ENCODE measurements at places on chromosomes 16 and 17.

DNA sequence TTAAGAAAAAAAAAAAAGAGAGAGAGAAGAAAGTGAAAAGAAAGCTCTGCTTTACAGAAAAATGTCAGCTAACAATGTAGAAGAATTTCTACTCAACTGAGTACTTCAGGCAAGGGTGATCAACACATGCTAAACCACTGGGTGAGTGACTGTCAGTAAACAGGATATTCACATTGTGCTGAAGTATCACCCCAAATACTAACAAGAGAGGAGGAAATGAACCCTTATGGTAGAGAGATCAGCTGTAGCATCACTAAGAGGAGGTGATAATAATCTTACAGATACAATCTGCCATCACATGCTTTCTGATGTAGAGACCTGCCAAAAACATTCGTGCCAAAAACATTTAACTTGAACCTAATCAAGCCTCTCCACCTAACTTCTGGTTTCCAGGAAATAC lies 30.7 kb upstream of the ICAM2 start:
- no peak for DNase-seq

- DNase-seq: peak; percentile 29
These were observed 6.6 kb downstream of the WFIKKN2 start for GRCh38 chr17:50841949-50842354.

DNA sequence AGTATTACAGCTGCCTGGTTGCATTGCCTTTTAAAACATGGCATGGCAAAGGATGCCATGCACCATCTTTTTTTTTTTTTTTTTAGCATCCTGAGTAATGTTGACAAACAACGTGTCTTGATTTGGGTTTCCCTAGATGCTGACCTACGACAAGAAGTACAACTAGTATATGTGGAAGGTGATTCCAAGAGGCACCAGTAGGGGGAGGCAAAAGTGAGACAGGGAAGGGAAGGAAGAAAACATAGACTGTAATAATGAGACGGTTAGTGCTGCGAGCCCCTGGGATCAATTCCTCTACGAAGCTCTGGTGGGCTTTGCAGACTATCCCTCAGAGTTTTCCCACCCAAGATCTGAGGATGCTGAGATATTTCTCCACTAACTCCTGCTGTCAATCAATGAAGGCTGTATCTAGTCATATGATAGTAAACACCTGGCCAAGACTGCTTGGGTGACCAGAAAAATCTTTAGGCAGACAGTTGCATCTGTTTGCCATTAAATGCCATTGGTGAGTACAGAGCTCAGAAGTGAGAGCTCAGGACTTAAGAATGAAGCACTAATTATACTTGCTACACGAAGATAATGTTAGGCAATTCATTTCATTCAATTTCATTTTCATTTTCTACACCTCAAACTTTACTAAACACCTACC lies 458.6 kb upstream of the GOT2 start:
- DNase-seq: no peak

DNA sequence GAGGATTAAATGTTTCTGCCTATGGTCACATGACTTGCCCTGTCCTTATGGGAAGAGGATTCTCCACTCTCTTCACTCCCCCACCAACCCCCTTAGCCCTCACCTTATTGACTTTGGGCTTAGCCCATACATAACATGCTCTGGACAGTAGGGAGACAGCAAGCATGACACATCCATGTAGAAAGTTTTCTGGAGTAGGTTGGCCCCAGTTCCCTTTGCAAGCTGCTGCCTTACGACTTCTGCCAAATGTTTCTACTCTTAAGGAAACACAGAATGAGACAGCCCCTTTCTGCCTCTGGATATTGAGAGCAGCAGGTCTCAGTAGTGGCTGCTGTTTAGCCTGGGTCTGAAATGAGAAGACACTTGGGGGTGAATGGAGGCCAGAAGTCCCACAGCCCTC lies 282.2 kb downstream of the MAP2K6 start:
- no peak for DNase-seq

GRCh38 chr17:55527540-55528118 lies 16.4 kb upstream of the SMIM36 start:
- DNase-seq: no peak

DNA sequence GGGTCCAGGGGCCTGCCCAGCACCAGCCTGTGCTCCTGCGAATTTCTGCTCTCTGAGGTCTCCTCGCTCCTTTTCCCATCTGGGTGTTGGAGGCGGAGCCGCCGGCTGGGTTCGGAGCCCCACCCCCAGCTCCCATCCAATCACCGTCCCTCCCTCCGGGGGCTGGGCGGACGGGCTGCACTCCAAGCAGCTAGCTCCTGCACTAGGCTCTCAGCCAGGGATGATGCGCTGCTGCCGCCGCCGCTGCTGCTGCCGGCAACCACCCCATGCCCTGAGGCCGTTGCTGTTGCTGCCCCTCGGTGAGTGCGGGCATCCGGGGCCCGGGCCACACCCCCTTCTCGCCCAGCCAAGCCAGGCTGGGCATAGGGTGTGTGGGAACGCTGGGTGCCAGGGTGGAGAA lies at the start of gene NRN1L:
NRN1L (plus strand) TSS at position 202 of the 400 bp plus-strand sequence; CDS start at position 221, 19 bp downstream.
- DNase-seq: no peak

DNA sequence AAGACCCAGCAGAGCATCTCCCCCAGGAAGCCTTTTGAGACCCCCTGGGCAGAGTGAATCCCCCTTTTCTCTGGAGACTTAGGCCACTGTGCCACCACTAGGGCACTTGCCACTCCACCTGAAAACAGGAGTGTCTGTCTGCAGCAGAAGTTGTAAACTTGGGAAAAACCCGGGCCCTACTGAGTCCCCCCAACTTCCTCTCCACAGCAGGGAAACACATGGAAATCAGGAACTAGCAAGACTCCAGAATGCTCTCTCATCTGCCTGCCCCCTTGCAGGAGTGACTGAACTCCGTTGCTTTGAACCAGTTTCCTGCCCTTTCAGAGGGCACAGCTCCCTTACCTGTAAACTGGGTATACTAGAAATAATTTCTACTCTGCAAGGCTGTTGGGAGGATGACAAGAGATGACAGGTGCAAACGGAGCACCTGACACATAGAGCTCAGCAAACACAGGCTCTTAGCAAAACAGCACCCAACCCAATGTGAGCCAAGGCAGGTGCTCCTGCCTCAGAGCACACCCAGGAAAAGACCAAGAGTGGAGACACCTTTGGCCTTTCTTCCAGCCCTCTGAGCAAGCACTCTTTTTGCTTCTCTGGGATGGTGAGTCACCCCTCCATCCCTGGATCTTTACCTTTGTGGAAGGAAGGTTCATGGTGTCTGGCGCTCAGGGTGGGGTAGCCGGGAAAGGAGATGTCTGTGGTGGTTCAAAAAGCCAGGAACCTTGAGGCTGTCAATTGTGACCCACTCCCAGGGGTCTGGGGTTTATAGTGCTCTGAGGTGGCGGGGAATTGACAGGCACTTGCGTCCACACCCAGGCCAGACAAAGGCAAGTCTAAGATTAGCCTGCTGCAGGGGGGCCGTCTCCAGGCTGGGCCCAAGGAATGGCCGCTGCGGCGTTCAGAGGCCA lies at the start of gene HCRT:
HCRT (minus strand) TSS at position 740 of the 908 bp plus-strand sequence; CDS start at position 653, 87 bp downstream.
- no peak for DNase-seq

DNA sequence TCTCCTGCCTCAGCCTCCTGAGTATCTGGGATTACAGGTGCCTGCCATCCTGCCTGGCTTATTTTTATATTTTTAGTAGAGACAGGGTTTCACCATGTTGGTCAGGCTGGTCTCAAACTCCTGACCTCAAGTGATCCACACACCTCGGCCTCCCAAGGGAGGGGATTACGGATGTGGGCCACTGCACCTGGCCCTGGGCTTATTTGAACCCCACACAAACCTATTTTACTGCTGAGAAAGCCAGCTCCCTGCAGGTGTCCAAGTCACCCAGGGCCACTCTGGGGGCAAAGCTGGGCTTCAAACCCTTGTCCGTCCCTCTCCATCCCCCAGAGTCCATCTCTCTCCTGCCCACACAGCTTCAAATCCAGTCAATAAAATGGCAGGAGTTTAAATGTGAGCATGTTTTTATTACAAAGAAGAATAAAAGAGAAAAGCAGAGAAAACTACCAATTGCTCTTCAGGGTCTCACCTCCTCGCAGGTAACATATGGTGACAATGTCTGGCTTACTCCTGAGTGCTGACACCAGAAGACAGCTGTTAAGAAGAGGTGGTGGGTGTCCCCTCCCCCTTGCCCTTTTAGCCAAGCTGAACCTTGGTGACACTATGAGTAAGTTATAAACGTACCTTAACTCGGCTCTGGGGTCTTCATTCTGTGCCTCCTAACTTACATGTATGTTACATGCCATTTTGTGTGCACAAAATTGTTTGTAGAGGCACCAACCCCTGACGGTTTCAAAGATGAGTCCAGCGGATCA lies 45.4 kb downstream of the LAT start:
- no peak for DNase-seq

DNA sequence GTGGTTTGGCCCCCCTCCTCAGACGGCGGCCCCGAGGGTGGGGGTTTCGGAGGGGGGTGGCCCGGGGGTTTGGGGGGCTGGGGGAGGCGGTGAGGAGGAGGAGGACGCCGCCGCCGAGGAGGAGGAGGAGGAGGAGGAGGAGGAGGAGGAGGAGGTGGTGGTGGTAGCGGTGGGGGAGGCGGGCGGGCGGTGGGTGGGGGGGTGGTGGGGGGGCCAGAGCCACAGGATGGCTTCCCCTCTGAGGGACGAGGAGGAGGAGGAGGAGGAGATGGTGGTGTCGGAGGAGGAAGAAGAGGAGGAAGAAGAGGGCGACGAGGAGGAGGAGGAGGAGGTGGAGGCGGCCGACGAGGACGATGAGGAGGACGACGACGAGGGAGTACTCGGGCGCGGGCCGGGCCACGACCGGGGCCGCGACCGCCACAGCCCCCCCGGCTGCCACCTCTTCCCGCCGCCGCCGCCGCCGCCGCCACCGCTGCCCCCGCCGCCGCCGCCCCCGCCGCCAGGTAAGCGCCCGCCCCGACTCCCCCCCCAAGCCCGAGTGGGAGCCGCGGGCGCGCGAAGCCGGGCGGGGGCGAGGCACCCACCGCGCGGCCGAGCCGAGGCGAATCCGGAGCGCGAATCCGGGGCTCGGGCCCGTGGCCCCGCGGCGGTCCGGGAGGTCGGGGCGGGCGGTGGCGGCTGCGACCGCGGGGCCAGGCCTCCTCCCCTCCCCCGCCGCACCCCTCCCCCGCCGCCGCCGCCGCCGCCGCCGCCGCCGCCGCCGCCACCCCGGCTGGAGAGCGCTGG lies 3.8 kb upstream of the CHD3 start:
- DNase-seq: peak; percentile 60

- DNase-seq: no peak
These were observed 5.9 kb downstream of the CLEC19A start for GRCh38 chr16:19291475-19291874.

DNA sequence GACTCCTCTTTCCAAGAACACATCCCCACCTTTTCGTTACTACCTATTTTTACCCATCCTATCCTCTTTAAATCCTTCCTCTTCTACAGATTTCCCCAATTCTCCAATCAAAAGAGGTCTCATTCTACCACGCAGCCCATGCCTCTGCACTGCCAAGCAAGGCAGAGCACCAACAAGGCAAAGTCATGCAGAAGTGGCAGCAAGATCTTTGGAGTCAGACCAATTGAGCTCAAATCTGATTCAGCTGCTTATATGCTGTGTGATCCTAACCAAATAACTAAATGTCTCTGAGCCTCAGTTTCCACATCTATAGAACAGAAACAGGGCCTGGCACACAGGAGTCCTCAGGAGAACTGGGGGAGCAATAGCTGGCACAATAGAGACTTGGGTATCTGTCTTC lies 41.0 kb downstream of the TOM1L2 start:
- no peak for DNase-seq

- DNase-seq: no peak
These were observed 588 bp upstream of the SMTNL2 start for GRCh38 chr17:4583782-4584100.

DNA sequence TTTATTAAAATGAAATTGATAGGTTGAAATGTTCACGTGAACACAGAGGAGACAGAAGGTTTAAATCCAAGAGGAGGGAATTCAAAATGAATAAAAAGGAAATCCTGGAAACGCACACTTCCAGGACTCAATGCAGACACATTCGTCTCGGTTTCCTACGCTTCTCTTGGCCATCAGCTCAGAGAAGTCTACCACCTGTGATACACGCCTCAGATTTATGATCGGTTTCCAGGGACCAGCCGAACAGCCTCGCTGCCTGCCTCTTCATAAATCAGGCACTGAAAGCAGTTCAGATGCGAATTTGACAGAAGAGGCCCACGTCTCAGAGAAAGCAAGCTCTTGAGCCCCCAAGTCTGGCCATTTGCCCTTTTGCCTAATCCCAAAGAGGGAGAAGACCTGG lies 125.5 kb upstream of the IRX3 start:
- DNase-seq: no peak

DNA sequence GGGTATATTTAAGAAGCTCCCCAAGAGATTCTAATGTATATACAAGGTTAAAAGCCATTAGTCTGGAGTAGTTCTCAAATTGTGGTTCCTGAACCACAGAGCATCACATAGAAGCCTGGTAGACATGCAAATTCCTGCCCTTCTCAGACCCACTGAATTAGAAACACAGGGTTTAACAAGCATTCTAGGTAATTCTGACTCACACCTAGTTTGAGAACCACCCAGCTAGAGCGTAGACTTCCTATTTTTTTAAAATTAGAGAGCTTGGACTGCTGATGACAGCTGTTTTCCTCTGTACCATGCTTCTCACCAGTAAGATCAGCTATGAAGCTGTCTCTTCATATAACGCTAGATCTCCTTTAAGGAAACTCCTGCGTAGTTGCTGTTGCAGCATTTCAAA lies 50.6 kb downstream of the HS3ST3B1 start:
- no peak for DNase-seq
